NCI-H1436 (cell line): ENCODE measurements at places on chromosomes 12 and 14.

DNA sequence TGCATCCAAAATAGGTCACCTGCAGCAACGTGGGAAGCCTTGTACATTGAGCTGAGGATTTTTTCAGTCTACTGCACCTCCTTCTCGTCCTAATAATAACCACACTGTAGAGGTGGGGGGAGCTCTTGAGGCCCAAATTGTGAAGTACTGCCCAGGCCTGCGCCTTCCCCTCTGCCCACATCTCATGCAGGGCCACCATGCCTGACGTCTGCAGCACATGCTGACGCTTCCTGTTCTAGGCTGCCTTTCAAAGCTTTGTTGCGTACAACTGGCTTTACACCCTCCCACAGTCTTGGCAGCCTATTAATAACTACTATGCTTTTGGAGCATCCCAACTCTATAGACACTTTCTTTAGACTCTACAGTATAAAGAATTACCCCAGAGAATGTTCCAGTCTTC is 26.5 kb upstream of the TTC7B start:
- DNase-seq = no peak

- no peak for DNase-seq
Observed at GRCh38 chr12:64780132-64780530, 20.9 kb upstream of the GNS start.

DNA sequence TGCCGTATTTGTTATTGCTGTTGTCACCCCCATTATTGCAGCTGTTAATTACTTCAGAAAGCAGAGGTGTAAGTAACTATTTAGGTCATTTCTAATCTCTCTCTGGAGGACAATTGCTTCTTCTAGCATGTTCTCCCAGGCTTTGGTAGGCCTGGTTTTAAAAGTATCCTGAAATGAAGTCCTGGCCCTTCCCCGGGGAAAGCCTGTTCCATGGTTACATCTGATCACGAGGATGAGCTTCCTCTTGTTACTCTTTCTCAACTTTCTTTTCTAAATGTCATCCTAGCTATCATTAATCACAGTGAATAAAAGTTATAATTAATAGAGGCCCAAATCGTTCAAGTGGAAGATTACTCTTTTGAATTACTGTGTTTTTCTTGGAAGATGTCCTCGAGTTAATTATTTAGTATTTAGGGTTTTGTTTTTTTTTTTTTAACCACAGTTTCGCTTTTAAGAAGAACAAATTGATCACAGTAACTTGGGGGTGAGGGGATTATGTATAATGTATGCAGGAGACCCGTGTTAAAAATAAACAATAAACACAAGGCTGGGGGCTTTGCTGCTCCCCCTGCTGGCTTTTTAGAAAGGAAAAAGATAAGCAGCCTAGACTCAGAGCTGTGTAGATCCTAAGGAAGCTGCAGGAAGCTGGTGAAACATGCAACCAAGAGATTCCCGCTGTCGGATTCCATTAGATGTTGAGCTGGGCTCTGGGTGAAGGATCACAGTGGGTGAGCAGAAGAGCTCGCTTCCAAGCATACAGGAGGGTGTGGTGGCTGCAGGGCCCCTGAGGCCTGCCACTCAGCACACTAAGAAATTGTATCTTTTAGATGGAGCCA is 420.1 kb downstream of the FUT8 start:
- DNase-seq = no peak

- no peak for DNase-seq
Observed at GRCh38 chr12:132466241-132467201, 23.4 kb upstream of the FBRSL1 start.

DNA sequence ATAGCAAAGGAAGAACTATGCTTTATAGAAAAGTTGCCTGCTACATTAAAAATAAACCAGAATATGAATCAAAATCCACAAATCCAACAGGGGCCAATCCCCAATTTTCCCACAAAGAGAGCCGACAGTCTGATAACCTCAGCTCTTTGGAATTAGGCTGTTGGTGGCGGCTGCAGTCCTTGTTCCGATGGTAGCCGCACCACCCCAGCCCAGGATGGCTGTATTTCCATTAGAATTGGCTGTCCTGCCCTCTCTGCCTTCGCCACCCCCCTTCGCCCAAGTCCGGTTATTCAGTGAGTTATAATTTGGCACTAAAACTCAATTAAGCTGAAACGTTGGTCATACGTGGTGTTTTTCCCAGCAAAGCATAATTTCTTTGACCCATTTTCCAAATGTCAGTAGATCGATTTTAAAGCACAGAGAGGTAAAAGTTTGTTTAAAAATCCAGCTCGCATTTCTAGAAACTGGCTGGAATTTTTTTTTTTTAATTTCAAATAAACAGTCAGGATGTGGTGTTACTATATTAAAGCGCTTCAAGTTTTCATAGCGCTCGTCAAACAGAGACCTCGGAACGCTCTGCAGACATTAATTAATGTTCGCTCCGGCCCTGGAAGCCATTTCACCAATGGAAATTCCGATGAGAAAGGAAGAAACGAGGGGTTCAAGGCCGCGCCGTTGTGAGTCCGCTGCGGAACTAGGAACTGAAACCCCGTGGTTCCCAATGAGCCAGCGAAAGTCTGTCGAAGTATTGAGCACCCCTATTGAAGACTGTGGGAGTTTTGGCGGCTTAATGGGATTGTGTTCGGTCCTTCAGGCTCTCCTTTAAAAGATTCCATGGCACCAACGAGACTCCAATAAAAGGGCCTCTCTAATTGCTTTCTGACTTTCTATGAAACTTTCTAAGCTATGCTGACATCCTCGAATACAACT is 104.8 kb upstream of the DIO3 start:
- no peak for DNase-seq

DNA sequence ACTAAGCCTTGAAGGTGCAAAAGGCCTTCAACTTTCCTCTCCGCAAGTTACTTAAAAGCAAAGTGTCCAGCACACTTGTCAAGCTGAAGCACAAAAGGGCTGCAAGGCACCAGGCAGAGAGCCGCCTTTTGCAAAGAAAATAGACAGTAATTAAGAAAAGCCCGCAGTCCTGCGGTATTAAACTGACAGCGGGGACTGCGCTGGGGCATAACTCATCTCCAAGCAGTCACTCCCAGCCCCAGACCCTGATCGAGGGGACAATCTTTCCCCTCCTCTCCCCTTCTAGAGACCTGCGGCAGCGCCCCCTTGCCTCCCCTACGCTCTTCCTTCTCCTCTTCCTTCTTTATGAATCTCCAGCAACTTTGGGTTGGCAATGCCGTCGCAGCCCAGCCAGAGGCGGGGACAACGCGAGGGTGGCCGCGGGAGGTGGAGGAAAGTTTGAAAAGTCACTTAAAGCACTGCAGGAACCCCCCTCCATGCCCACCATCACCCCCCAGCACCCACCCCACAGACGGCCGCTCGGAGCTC is 200.9 kb upstream of the CAND1 start:
- no peak for DNase-seq

DNA sequence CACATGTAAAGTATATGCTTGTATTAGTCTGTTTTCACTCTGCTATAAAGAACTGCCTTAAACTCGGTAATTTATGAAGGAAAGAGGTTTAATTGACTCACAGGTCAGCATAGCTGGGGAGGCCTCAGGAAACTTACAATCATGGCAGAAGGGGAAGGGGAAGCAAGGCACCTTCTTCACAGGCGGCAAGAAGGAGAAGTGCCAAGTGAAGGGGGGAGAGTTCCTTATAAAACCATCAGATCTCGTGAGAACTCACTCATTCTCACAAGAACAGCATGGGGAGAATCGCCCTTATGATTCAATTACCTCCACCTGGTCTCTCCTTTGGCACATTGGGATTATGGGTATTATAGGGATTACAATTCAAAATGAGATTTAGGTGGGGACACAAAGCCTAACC is 229.5 kb upstream of the PLXNC1 start:
- DNase-seq = no peak

DNA sequence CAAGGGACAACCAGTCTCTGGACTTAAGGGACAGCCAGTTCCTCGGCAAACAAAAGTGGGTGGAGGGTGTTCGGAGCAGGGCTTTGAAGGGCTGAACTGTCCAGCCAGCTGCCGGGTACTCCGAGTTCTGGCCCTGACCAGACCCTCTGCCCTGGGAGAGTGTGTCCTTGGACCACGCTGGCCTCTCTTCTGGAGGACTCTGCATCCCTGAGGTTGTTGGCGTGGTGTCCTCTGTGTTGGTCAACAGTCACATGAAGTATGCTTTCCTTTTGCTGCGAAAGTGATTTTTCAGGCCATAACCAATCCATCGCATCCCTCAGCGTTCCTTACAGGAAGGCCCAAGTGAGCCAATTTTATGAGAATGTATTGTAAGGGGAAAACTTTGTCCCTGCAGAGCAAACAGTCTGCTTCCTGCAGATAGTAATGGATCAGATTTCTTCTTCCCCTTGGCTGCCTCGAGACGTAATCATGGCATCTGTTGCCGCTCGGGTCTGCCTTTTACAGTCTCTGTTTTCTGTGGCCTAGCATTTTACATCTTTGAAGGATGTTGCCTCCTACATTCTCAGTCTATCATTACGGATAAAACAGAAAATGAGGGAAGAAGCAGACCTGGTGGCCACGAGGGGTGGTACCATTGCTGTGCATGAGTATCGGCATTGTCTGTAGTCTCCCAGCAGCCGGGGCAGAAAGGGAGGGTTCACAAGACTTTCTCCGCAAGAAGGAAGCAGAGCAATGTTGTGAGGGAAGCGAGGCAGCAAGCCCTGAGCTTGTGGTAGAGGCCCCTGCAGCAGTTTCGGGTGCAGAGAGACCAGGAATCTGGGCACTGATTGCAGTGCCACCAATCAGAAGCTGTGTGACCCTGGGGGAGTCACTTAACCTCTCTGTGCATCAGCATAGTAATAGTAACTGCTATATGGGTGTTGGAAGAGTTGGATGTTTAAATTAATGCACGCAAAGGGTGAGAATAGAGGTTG is 47.4 kb downstream of the SMIM41 start:
- DNase-seq = no peak

- no peak for DNase-seq
Observed at GRCh38 chr12:21773263-21773741, 1.2 kb downstream of the KCNJ8 start.

GRCh38 chr12:40104461-40105264 is 1.2 kb downstream of the SLC2A13 start:
- no peak for DNase-seq

DNA sequence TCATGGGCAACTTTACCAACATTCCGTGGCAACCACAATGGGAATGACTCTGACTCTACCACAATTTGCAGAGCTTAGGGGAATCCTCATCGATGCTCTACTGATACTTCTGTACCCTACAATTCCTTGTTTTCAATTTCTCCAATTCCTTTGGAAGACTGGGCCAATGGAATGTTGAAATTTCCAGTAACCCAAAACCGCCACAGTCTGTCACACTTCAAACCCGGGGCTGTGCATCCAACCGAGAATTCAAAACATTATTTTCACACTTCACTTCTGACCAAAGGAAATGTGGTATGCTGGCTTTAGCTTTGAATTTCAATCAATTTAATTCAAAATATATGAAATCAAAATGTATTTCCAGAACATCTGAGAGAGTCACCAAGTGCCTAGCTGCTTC is 951.4 kb downstream of the VRK1 start:
- DNase-seq = no peak

DNA sequence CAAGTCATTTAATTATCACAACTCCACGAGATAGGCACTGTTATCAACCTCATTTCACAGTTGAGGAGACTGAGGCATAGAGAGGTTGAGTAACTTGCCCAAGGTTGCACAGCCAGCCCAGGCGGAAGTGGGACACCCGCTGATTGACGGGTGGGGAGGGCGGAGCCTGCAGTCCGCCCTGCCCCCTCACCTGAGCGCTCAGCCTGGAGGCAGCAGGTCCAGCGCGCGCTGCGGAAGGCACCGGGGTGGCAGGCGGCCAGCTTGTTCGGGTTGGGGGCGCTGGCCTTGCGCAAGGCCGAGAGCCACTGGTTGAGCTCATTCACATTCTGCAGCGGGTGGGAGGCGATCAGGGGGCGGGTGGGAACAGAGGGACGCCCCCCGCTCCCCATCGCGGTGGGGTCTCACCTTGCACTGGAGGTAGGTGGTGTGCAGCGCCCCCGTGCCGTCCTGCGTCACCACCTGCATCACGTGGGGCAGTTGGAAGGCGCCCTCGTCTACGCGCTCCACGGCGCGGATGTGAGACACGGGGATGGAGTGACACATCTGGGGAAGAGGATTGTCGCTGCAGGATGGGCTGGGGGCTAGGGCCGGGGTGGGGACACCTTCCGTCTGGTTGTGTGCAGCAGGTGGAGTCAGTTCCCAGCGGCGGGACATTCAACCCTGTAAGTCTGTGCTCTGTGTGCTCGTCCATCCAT is 31.7 kb downstream of the RASAL1 start:
- no peak for DNase-seq

- no peak for DNase-seq
Observed at GRCh38 chr12:114679942-114680341, 4.0 kb downstream of the TBX3 start.

DNA sequence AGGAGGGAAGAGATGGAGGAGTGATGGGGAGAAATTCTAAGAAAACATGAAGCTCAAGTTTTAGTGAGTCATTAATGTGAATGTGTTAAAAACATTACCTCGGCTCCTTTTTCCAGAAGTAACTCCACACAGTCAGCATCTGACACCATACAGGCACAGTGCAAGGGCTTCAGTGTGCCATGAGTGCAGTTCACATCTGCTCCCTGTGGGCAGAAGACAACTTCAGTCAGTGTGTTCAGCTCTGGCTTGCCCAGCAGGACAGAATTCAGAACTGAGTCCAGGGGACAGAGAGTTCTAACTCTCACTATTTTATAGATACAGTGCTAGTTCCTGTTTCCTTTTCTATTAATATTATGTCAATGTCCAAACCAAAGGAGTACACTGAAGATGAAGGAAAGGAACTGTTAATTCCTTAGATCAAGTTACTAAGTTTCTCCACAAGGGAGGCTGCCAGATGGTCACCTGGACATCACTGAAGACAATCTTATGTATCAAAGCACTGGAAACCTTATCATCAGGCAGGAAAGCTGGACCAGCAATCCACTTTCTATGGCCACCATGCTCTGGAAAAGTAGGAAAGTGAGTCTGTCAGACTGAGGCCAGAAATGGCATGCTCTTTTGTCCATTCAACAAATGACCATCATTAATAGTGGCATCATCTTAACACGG is 6.1 kb downstream of the ASB8 start:
- DNase-seq = no peak

DNA sequence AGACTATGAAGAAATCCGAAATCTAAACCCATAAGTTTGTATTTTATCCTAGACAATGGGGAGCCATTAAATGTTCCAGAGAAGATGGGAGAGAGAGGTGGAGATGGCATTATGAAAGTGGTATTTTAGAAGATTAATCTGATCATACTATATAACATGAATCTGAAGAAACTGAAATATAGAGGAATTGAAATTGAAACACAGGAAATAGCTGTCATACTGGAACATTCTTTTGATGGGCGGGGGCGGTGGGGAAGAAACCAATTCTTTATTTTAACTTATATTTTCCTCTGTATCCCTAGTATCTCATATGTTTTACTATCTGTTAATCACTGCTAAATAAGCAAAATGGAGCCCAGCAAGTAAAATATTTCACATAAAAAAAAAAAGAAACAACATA is 27.0 kb upstream of the FOXN3 start:
- no peak for DNase-seq
